Panc1 (cell line): ENCODE measurements at places on chromosomes 13 and 19.

DNA sequence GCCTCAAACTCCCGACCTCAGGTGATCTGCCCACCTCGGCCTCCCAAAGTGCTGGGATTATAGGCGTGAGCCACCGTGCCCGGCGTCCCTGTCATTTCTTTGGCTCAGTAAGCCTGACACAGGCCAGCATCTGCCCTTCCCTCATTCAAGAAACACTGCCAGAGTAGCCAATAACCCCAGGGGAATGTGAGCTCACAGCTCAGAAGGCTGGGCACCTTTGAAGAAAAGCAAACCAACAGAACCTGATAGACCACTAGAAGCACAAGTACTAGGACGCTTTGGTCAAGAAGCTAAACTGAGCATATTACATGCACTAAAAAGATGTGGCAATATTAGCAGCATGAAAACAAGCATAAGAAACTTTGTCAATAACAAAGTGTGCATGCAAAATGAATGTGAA is 14.2 kb downstream of the SIGLEC5 start:
- no peak for DNase-seq

DNA sequence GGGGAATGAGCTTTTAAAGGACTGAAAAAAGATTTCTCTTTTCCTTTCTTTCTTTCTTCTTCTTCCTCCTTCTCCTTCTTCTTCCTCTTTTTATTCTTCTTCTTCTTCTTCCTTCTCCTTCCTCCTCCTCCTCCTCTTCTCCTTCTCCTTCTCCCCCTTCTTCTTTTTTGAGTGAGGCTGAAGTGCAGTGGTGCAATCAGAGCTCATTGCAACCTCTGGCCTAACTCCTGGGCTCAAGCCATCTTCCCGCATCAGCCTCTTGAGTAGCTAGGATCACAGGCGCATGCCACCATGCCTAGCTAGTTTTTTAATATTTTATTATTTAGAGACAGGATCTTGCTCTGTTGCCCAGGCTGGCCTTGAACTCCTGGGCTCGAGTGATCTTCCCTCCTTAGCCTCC is 120.9 kb upstream of the KL start:
- DNase-seq, result no peak

DNA sequence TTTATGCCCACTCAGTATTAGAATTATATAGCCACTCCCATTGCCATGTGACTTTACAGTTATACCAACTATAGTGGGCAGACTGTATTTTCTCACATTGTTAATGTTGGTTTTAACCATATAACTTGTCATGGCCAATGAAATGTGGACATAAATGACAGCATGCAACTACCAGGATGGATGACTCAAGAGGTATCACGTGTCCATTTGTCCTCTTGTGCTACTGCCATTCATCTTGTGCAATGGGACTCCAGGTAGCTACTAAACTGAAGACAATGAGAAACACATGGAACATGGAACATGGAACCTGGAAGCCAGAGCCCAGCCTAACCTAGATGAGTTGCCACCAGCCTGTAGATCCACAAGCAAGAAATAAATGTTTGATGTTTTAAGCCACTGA is 242.7 kb upstream of the IPO5 start:
- DNase-seq, result no peak

DNA sequence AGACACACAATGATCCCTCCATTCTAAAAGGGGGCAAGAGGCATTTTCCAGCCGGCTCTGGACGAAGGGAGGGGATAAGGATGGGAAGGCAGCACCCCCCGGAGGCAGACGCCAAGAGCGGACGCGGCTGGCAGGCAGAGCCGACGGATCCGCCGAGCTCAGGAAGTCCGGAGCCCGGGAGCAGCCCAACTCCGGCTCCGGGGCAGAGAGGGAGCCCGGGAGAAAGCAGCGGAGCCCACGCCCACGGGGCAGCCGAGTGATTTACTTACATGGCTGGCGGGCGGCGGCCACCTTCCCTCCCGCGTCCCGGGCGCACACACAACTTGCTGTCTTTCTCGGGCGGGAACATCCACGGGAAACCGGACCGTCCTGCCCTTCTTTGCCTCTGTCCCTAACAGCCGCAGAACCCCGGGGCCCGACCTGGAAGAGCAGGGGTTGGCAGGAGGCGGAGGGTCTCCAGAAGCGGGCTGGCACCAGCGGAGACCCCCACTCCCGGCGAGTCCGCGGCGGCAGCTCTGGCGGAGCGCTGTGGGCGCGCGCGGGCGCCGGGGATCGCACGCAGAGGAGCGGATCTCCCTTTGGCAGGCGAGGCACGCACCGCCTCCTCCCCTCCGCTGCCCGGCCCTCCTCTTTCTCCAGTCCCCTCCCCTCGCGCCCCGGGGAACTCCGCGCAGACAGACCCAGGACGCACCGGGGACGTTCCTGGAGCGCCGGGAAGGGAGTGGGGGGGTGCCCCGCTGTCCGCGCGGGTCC is at the start of gene LHFPL6:
TSS of gene LHFPL6 (minus strand) at position 580 of the 753 bp plus-strand sequence.
- no peak for DNase-seq

GRCh38 chr19:37932985-37933936 is 26.3 kb downstream of the SIPA1L3 start:
- DNase-seq, result no peak

DNA sequence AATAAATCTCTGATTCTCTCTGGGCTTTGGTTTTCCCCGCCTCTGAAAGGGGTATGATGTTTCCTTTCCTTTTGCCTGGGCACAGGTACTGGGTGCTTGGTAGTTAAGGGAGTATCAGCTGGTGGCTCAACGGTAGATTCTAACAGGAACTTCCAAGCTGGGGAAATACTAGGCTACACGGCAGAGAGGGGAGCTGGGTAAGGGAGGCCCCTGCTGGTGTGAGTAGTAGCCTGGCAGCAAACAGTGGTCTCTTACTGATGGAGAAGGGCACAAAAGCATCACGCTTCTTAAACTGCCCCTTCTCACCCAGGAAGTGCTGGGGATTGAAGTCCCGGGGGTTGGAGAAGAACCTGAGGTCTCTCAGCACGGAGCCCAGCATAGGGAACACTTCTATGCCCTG is 26.9 kb upstream of the CYP2A7 start:
- no peak for DNase-seq

GRCh38 chr13:84896128-84896527 is 903.1 kb downstream of the SLITRK6 start:
- DNase-seq, result peak; percentile 20

DNA sequence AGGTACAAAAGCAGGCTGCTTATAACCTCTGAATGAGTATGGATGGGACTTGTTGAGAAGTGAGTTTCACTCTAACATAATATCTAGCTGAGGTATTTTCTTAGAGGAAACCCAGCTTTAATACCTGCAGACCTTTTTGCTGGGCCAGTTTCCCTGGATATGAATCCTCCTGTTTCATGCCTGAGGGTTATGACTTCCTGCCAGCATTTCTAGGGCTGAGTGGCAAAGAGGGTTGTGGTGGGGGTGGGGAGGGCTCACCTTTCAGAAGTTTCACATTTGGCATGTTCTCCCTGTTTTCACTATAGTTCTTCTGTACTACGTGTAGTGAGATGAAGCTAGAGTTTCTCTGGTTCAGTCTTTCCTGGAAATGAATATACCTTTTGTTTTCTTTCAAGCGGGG is 73.7 kb downstream of the LACC1 start:
- no peak for DNase-seq

- DNase-seq, result no peak
Measured at GRCh38 chr19:50794876-50795663, 4.9 kb downstream of the ACP4 start.

- no peak for DNase-seq
Measured at GRCh38 chr13:74449811-74450524, 315.8 kb upstream of the KLF12 start.
